Muscle of leg (tissue), 16 donors: ENCODE measurements at places on chromosomes 12 and 14. TPM values are rescaled to one million over a fixed set of nuclear protein-coding genes. Genes with fewer than 3 reads are reported as not detected.

DNA sequence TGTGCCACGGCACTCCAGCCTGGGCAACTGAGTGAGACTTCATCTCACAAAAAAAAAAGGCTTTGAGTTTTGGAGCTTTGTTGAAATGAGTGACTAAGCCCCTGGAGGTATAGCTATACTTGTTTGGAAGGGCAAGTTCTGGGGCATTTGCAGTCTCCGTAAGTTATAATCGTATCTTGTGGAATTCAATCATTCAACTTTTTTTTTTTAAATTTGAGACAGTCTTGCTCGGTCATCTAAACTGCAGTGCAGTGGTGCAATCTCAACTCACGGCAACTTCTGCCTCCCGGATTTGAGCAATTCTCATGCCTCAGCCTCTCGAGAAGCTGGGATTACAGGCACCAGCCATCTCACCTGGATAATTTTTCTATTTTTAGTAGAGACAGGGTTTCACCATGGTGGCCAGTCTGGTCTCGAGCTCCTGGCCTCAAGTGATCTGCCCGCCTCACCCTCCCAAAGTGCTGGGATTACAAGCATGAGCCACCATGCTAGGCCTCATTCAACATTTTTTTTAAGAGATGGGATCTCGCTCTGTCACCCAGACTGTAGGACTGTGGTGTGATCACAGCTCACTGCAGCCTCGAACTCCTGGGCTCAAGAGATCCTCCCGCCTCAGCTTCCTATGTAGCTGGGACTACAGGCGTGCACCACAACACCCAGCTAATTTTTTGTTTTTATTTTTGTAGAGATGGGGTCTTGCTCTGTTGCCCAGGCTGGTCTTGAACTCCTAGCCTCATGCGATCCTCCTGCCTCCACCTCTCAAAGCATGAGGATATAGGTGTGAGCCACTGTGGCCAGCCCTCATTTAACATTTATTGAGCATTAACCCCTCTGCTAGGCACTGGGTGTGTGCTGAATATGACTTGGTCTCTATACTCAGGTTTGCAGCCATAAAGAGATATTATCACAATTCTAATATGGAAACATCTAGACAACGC is 133.7 kb upstream of the MAP1LC3B2 start:
- no peaks in the 10 kb centered on the region for H3K36me3 ChIP-seq
- H3K27me3 ChIP-seq = no peaks in the 10 kb centered on the region
- H3K4me3 ChIP-seq = no peak overlapping the region
- H3K4me1 ChIP-seq = peaks cover 11% of the 10 kb centered on the region
- no peak for DNase-seq

- no peak overlapping the region for H3K4me3 ChIP-seq
- H3K27me3 ChIP-seq = peaks cover 20% of the 10 kb centered on the region
- H3K4me1 ChIP-seq = peaks cover 82% of the 10 kb centered on the region
- H3K27ac ChIP-seq = peak overlapping the region; percentile 79
- DNase-seq = peak; percentile 73
Observed at GRCh38 chr14:103108749-103109207, 14.3 kb downstream of the EXOC3L4 start.

DNA sequence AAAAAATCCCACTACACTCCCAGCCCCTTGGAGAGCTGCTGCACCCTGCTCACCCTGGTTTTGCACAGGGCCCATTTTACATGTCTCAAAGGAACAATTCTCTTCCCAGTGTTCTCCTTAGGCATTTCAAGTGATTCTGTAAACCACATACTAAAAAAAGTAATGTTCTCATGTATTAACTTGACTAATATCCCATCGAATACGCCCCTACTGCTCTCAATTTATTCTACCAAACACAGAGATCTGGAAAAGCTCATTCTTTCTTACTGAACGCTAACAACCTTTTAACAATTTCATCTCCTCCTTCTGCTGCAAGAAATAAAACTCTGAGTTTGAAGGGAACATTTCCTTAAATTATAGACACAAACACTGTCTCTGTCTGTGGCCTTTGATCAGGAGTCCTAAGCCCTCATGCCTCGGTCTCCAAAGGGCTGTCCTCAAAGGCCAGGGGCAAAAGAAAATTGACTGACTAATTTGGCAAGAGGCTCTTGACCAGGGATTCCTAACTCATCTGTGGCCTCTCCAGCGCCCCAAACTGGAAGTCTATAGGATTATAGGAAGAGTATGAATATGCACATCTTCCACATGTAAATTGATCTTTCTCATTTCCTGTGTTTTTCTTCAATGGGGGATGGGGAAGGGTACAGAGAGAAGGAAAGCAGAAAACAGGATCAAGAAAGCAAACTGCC is 17.1 kb upstream of the TSPAN11 start:
- no peaks in the 10 kb centered on the region for H3K27me3 ChIP-seq
- H3K36me3 ChIP-seq = no peaks in the 10 kb centered on the region
- peak; percentile 77 for DNase-seq
- peak overlapping the region; percentile 90 for H3K27ac ChIP-seq
- peaks cover 24% of the 10 kb centered on the region for H3K4me1 ChIP-seq

DNA sequence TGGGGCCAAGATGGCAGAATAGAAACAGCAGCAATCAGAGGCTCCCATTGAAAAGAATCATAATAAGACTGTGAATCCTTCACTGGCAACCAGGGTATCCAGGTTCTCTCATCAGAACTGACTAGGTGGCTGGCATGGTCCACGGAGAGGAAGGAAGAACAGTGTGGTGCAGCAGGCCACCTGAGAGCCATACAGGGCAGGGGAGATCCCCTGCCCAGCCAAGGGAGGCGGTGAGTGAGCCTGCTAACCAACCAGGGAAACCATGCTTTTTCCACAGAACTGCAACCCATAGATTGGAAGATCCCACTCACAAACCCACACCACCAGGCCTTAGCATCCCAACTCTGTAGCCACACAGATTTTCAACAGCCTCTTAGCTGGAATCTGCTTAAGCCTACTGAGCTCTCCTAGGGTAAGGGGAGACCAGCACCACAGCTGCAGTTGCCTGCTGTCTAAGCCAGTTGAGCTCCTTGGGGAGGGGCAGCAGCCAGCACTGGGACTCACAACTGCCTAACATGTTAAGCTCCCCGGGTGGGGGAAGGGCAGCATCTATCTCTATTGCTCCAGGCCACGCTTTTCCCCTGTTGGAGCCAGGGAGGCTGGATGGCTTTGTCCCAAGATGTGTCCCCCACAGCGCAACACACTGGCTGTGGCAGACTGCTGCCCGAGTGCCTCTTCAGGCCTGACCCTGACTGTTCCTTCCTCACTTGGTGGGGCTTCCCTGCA is 342.6 kb upstream of the CCDC196 start:
- DNase-seq = no peak
- H3K27me3 ChIP-seq = no peaks in the 10 kb centered on the region
- H3K4me1 ChIP-seq = no peaks in the 10 kb centered on the region
- no peak overlapping the region for H3K27ac ChIP-seq

- no peaks in the 10 kb centered on the region for H3K27me3 ChIP-seq
- peaks cover 2% of the 10 kb centered on the region for H3K4me1 ChIP-seq
- no peak overlapping the region for H3K4me3 ChIP-seq
- H3K27ac ChIP-seq = no peak overlapping the region
Observed at GRCh38 chr14:32005628-32006027, 71.5 kb upstream of the ARHGAP5 start.

GRCh38 chr12:45974883-45975282 is 15.5 kb downstream of the SCAF11 start:
- no peaks in the 10 kb centered on the region for H3K27me3 ChIP-seq
- no peaks in the 10 kb centered on the region for H3K4me1 ChIP-seq
- DNase-seq = no peak
- no peak overlapping the region for H3K4me3 ChIP-seq
- no peak overlapping the region for H3K27ac ChIP-seq
- peaks cover 11% of the 10 kb centered on the region for H3K36me3 ChIP-seq

- H3K36me3 ChIP-seq = peaks cover 3% of the 10 kb centered on the region
- H3K27me3 ChIP-seq = no peaks in the 10 kb centered on the region
- H3K27ac ChIP-seq = peak overlapping the region; percentile 87
- H3K4me1 ChIP-seq = peaks cover 13% of the 10 kb centered on the region
Observed at GRCh38 chr12:104064842-104065427, 604 bp downstream of the HCFC2 start.

- peak; percentile 85 for DNase-seq
- H3K4me3 ChIP-seq = no peak overlapping the region
- no peaks in the 10 kb centered on the region for H3K27me3 ChIP-seq
- H3K27ac ChIP-seq = no peak overlapping the region
Observed at GRCh38 chr12:19739195-19739776, 300.0 kb downstream of the AEBP2 start.

DNA sequence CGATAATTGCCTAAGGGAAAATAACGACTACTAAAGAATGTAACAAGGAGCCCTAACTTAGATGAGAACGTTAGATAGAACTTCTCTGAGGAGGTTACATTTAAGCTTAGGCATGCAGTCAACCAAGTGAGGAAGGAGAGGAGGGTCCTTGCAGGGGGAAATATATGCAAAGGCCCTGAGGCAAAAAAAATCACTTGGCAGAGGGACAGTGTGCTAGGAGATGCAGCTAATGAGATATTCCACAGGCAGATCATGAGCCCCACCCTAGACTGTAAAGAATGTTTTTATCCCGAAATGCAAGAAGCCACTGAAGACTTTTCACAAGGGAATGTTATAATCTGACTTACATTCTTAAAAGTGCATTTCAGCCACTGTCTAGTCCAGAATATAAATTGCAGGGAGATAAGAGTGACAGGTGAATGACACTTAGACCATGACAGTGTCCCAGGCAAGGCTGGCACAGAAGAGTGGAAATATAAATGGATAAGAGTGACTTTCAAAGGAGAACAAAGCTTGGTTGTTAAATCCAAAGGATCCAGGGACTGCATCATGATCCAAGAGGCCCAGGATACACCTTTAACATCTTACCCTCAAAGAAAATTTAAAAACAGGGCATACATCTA is 61.0 kb downstream of the PPM1H start:
- H3K4me3 ChIP-seq = no peak overlapping the region
- no peaks in the 10 kb centered on the region for H3K27me3 ChIP-seq
- no peak for DNase-seq
- H3K36me3 ChIP-seq = no peaks in the 10 kb centered on the region
- H3K27ac ChIP-seq = no peak overlapping the region

DNA sequence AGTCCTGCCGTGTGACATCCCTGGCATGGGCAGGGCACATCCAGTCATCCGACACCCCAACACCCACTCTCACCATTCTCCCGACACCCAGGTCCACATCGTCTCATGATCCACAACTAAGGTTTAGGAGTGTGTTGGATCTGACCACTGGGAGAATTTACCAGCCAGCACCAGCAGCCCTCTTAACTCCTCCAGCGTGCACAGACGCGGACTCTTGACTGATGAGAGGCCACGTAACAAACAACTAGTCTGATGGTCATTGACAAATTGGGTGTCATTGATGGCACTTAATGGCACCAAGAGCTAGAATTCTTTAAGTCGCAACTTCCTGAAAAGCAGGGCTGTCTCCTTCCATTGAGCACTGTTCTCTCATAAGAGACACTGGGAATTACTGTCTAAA is 203.0 kb upstream of the SFSWAP start:
- no peak overlapping the region for H3K4me3 ChIP-seq
- no peak overlapping the region for H3K27ac ChIP-seq
- no peaks in the 10 kb centered on the region for H3K4me1 ChIP-seq
- peaks cover 3% of the 10 kb centered on the region for H3K27me3 ChIP-seq
- no peak for DNase-seq

DNA sequence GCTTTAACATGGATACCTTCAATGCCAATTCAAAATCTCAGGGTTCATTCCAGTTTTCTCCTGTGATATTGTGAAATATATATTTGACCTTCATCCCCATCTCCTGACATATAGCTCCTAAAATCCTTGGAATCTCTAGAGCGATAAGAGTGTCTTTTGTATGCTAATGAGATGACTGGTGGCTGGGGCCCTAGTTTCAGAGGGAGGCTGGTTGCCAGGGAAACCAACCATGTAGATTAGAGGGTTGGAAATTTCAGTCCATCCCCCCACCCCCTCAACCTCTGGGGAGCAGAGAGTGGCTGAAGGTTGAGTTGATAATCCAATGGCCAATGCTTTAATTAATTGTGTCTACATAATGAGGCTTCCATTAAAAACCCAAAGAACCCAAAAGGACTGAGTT is 59.4 kb downstream of the SDR9C7 start:
- H3K4me3 ChIP-seq = no peak overlapping the region
- H3K4me1 ChIP-seq = no peaks in the 10 kb centered on the region
- H3K27ac ChIP-seq = no peak overlapping the region
- H3K27me3 ChIP-seq = no peaks in the 10 kb centered on the region
- no peaks in the 10 kb centered on the region for H3K36me3 ChIP-seq

DNA sequence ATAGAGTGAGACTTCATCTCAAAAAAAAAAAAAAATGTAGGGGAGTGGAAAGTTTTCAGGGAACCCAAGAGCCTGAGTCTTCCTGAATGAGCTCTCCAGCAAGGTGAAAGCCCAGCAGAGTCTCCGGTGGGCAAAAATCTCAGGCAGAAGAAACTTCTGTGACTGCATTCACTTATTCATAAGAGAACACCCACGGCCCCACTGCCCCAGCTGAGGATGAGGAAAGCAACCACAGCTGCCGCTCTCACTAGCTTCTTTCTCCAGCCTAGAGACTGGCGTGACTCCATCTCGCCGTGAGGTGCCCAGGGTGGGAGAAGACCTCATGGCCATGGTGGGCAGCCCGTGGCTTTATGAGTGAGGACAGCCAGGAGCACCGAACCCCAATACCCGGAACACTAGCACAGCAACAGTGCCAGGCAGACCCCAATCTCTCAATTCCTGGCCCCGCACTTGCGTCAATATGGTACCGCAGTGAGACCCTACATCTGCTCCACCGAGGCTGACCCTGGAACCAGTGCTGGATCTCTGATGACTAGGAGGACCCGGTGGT is 29.7 kb upstream of the DYNC1H1 start:
- peaks cover 6% of the 10 kb centered on the region for H3K27me3 ChIP-seq
- H3K4me1 ChIP-seq = no peaks in the 10 kb centered on the region
- no peak overlapping the region for H3K27ac ChIP-seq
- H3K4me3 ChIP-seq = no peak overlapping the region
- peaks cover 2% of the 10 kb centered on the region for H3K36me3 ChIP-seq
- DNase-seq = no peak

- H3K27ac ChIP-seq = peak overlapping the region; percentile 86
- H3K36me3 ChIP-seq = no peaks in the 10 kb centered on the region
- H3K4me1 ChIP-seq = peaks cover 54% of the 10 kb centered on the region
- peak; percentile 91 for DNase-seq
Observed at GRCh38 chr14:95515080-95515489, 1.4 kb downstream of the SYNE3 start.

- H3K36me3 ChIP-seq = no peaks in the 10 kb centered on the region
- H3K27me3 ChIP-seq = no peaks in the 10 kb centered on the region
- no peak overlapping the region for H3K4me3 ChIP-seq
Observed at GRCh38 chr12:1277905-1278304, 286.9 kb downstream of the ERC1 start.

DNA sequence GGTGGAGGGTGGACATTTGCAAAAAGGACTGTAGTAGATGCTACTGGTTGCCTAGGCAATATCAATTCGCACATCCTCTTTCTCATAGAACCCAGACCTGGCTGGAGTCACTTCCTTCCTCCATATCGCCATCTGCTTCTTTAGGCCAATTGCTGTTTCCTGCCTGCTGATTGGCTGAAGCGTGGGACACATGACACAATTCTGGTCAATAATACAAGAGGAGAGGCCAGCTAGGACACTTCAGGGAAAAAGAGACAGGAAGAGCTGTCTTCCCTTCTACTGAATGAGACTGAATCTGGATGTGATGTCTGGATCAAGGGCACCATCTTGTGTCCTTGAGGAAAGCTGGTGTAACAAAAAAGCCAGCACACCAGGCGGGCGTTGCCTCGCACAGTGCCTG is 53.8 kb downstream of the TRPV4 start:
- no peak for DNase-seq
- H3K27me3 ChIP-seq = no peaks in the 10 kb centered on the region
- no peak overlapping the region for H3K4me3 ChIP-seq

RNASE3 gene
- total RNA-seq = not detected

KRT77 gene
- total RNA-seq = not detected

FAM222A gene
- total RNA-seq = 4.7 TPM

FBLN5 gene
- total RNA-seq = 31.5 TPM

C12orf50 gene
- total RNA-seq = 0.09 TPM
